ENCODE measurements at places on chromosomes 2 and 18. TPM values are rescaled to one million over a fixed set of nuclear protein-coding genes. Genes with fewer than 3 reads are reported as not detected.

- no peak for DNase-seq
These were observed 53.7 kb upstream of the BMPR2 start for GRCh38 chr2:202322435-202322834.

- no peak for DNase-seq
These were observed 218.8 kb downstream of the AGPS start for GRCh38 chr2:177611310-177611886.

DNA sequence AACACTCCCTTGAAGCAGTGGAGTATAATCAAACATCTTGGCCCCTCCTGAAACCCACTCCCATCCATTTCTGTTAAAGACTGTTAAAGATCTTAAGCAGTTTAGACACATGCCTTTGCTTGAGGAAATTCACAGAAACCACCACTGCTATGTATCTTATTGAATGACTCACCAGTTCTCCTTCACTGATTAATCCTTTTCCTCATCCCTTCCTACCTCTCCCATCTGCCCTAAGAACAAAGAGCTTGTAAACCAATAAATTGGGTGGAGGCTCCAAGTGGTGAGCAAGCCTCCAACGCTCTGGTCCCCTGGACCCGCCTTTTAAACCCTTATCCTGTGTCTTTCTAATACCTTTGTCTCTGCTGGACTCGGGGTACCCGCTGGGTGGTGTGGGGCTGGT lies 746.1 kb downstream of the LRP1B start:
- no peak for DNase-seq

GRCh38 chr18:62812242-62812641 lies 96.9 kb downstream of the PHLPP1 start:
- DNase-seq: no peak

DNA sequence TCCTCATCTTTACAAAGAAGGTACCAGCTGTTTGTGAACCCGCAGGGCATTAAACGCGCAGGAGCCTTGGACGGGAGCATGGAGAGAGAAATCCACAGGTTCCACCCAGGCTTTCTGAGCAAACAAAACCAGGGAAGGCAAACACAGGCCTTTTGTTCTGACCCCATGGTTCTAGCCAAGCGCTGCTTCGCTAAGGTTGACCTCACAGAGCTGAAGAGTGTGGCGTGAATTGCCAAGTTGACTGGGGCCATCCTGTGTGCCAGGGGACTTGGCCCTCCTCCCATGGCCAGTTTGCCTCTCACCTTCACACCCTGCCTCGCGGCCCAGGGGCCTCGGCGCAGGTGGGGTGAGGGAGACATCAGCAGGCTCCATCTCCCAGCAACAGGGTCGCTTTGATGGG lies 74.1 kb downstream of the VAPA start:
- peak; percentile 73 for DNase-seq

GRCh38 chr2:176508984-176509740 lies 239.9 kb downstream of the MTX2 start:
- no peak for DNase-seq

- no peak for DNase-seq
These were observed 374.8 kb upstream of the TRIB2 start for GRCh38 chr2:12341920-12342319.

DNA sequence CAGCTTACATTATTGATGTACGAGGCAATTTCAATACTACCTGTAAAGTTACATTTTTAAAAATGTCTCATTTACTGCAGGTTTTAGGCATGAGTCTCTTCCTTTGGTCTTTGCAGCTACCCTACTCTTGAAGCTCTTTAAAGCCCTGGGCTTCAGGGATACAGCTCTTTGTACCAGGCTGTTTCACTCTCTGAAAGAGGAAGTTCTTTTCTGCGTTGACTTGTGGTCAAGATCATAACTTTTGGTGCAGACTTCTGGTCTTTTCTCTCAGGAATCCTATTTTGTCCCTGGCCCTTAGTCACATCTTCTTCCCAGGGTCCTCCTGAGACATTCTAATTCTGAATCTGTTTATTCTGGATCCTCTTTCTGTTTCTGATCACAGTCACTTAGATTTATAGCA lies 16.6 kb upstream of the HRH4 start:
- no peak for DNase-seq

DNA sequence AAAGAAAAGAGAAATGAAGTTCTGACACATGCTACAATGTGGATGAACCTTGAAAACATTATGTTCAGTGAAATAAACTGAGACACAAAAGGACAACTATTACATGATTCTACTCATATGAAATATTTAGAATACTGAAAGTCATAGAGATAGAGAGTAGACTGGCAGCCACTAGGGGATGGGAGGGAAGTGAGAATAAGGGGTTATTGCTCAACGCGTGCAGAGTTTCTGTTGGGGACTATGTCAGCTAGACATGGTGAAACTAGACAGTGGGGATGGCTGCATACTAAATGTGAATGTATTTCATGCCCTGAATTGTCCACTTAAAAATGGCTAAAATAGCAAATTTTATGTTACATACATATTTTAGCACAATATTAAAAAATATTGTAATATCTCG lies 108.7 kb upstream of the ATL2 start:
- DNase-seq: no peak

- DNase-seq: no peak
These were observed 123.8 kb downstream of the CYP26B1 start for GRCh38 chr2:72023678-72024390.

DNA sequence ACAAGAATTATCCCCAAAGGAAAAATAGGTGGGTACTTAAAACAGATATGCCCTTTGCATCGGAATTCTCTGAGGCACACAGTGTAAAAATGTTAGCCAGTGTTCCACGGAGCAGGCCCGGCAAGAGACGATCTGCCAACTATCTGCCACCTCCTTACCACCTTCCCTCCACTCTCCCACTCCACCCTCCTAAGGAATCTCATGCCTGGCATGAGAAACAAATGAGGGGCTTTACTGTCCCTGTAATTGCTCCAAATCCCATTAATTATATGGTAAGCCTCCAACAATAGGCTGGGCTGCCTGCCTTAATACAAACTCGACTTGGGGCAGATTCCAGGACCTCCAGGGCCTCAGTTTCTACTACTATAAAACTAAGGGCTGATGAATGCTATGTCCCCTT lies 102.3 kb downstream of the ZBTB7C start:
- no peak for DNase-seq

VAMP5 gene
- total RNA-seq: 33.8 TPM

SPDYA gene
- 0.98 TPM for total RNA-seq

CCDC74B gene
- 9.5 TPM for total RNA-seq

SATB2 gene
- 12.2 TPM for total RNA-seq

ADGRF3 gene
- under 0.01 TPM for total RNA-seq

EIF4E2 gene
- 36.1 TPM for total RNA-seq

ACKR3 gene
- total RNA-seq: 15.1 TPM

SIX2 gene
- 0.98 TPM for total RNA-seq

All from breast epithelium (tissue), 4 donors.